NCI-H1105 (cell line): ENCODE measurements at places on chromosomes 12 and 14.

GRCh38 chr12:1777798-1778197 is 42.6 kb upstream of the LRTM2 start:
- no peak for DNase-seq

- DNase-seq = no peak
Measured at GRCh38 chr12:118330421-118331018, 42.2 kb downstream of the TAOK3 start.

- no peak for DNase-seq
Measured at GRCh38 chr12:92942905-92943304, 13.8 kb upstream of the EEA1 start.

DNA sequence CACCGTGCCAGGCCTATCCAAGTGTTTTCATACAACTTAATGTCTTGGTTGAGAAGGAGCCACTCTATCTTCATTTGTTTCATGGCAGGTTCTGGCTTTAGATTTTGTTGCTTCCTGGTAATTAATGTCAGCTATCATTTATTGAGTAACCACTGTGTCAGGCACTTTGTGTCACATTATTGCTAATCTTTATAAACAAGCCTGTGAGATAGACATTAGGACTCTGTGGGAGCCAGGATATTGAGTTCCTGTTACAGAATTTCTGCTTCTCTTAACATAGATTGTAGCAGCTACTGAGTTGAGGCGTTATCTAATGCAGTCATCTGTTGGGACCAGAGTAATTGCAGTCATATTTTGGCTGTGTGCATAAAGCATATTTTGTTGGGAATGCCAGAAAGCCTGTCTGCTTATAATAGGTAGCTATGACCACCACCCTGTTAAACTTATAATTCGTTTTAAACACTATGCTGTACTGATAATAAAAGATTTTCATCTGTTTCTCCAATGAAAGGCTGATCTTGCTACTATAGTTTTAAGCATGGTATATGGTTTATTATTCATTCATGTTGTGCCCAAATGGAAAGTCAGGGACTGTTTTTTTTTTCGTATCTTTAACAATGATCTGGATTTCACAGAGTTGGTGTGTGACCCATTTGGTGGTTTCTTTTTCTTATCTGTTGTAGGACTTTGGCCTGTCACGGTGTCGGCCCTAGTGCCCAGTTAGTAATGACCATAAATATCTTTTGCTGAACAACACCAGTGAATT is 432.6 kb downstream of the PCNX1 start:
- DNase-seq = no peak
